ENCODE measurements at places on chromosomes 2 and 18.

DNA sequence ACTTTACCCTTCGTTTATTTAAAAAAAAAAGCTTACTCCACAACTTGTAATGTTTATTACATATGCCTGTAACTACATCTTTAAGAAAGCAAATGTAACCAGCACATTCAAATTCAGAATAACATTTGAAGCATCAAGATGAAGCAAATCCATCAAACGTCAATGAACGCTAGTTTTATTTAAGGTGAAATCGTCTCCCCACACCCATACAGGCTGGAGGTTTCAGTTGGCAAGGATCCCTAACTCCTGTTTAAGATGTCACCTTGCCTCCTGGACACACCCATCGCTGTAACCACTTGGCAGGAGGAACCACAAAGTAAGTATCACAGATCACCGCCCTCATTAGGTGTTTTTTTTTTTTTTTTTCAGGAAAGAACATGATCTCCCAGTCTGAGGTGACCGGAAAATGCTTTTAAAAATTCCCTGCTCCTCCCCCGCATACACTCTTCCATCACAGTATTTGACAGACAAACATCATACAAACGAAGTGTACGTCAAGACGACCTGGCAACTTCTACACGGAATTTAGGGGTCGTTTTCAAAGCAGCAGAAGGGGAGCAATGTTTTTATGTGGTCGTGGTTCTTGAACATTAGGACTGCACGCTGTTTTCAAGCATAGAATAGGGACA, 19.7 kb upstream of the STPG4 start:
- DNase-seq: no peak

- no peak for DNase-seq
Measured at GRCh38 chr2:40164736-40165508, 287.0 kb downstream of the SLC8A1 start.

- DNase-seq: no peak
Measured at GRCh38 chr2:85823951-85824350, 64.8 kb downstream of the ST3GAL5 start.

DNA sequence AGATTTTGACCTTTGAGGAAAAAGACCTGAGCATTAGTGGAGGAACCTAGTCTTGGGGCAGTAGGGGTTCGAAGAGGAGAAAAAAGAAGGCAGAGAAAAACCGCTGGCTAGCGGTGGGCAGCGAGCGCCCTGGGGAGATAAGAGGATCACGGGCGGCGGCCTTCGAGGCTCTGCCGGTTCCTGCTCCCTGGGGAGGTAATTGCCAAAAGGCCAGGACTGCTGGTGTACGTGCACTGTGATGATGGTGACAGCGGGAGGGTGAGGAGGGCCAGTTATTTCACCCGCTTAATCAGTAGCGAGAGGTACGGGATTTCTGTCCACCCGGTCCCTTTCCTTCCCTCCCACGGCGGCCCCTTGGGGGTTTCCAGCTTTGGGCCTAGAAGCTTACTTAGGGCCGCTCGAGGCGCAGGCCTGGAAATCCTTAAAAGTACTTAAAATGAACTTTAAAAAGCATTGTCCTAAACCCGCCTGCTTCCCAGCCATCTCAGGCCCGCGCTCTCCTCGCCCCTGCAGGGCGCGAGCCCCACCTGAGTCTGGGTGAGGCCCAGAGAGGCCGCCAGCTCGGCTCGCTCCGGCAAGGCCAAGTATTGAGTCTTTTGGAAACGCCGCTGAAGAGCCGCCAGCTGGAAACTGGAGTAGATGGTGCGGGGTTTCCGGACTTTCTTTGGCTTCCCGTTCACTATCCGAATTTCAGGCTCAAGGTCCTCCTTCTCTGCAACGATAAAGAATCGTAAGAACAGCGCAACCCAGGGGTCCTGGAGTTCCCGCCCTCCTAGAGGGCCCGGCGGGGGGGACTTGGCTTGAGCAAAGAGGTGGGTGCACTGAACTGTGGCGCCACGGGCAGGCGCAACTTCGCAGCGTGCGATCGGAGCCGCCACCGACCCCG, 1.5 kb downstream of the DLX2 start:
- DNase-seq: peak; percentile 69

DNA sequence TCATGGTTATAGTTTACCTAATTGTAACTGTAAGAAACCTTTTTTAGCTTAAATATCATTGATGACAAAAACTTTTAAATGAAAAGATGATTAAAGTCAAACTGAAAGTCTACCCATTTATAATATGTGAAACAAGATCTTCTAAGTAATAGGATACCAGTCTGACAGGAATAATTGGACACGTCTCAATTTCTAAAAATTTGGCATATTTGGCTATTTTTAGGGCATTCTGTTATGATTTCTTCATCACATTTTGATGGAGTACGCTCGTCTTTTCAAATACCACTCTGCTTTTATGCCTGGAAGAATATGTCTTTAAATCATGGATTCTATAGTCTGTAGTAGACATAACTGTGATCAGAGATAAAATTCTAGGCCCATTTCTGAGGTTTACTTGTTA, 1.3 kb downstream of the R3HDM1 start:
- DNase-seq: no peak

GRCh38 chr18:11785444-11786055, 65.7 kb upstream of the CHMP1B start:
- DNase-seq: peak; percentile 60

DNA sequence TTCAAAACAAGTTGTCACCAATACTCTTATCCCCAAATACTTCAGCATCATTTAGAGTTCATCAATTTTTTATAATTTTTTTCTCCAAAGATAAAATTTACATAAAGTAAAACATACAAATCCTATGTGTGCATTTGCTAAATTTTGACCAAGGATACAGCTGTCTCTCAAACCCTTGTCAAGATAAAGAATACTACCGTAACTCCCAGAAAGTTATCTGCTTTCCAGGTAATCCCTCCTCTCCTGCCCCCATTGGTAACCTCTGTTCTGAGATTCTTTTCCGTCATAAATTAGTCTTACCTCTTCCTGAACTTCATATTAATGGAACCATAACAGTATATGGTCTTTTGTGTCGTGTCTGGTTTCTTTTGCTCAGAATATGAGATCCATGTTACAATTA, 49.2 kb downstream of the BCL2L11 start:
- DNase-seq: no peak

DNA sequence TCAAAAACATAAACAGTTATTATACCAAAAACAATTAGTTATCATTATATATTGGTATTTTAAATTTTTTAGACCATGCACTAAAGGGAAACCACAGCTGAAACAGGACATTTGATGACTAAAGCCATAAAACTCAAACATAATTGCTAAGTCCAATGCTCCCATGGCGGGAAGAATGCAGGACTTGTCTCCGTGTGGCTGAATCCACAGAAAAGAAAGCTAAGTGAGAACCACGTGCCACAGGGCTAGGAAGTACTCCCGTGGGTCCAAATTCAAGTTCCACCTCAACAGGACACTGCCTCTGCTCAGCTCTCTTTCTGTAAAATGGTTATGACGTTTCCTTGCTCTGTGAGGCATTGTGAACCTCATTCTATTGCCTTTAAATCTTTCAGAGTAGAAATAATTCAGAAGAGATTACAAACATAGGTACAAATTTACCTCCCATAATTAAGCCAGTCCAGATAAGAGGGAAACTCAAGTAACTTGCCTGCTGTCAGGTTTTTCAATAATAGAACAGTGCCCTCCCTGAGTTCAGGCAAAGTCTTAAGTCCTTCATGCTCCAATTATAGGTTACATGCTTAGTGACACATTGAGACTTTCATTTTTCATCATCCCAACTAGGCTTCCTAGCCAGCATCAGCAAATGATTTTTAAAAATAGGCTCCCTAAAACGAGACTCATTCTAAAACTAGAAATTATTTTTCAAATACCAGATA, 36.7 kb downstream of the FTCDNL1 start:
- no peak for DNase-seq

GRCh38 chr2:239400596-239401066, at the start of gene HDAC4:
TSS of gene HDAC4 (minus strand) at chr2:239401020. CDS start at chr2:239352699, 48,321 bp downstream.
- no peak for DNase-seq

DNA sequence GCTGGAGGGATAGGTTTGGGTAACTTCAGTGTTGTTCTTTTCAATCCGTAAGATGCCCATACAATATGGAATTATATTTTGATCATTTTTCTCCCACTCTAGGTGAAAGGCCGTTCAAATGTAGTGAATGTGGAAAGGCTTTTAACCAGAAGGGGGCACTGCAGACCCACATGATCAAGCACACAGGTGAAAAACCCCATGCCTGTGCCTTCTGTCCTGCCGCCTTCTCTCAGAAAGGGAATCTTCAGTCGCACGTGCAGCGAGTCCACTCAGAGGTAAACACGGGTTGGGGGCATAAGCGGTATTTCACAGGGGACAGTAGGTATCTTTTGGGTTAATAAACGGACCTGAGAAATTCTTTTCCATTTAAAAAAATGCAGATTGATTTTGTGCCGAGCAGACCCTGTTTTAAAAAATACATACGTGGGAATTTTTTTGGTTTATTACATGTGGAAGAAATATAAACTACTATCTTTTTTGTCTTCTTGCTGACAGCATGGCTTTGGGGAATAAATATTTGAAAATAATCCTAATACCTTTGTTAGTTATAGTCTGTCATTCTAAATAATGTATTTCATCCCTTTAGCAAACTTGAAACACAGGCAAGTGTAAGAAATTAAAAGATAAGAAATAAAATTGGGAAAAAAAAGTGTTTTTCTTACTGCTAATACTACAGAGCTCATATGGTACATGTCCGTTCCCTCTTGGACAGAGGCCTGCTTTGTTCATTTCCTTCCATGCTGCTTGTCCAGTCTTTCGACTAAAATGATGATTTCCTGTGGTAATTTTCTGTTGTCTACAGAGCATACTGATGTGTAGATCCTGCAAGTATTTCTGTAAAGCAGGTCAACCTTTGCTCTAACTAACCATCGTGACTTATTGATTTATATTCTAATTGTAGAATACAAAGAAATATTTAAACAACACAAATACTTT, 53.3 kb downstream of the ZNF236 start:
- peak; percentile 74 for DNase-seq

DNA sequence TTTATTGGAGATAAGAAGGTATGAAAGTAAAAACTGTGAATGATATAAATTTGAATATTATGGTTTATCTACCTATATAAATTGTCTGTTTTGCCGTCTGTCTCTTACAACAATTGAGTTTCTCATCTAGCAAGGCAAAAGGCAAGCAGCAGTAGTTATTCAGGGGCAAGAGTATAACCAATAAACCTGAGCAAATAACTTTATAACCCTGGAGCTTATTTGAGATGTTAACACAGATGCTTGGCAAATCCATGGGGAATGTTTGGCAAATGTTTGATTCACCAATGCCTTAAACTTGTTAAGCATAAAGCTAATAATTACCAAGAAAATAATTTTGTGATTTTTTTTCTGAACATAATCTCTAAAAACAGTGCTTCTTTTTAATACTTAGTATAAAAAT, 9.9 kb upstream of the EPHA4 start:
- DNase-seq: no peak

DNA sequence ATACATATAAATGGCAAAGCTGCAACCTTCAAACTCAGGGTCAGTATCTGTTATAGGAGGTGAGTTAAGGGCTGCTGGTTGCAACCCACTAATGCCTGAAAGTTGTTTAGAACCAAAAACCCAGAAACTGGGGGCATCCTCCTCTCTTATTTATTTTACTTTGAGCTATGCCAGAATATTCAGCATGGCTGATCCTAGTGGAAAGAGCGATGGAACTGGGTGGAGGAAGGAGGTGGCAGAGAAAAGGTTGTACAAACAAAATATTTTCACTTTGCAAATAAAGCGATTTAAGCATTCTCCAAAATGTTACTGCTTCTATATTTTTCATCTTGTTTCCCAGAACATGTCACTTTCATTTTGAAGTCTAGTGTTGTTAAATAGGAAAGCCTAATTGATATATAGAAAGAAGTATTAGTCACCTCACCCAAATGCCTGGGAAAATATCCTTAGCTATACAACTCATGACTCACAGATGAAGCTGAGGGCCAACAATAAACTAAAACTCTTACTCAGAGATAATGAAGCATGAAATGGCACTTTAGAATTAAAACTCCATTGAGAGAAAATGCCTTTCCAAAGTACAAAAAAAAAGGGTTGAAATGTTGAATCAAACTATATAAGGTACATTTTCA, 251.4 kb upstream of the UBE2E3 start:
- DNase-seq: no peak

DNA sequence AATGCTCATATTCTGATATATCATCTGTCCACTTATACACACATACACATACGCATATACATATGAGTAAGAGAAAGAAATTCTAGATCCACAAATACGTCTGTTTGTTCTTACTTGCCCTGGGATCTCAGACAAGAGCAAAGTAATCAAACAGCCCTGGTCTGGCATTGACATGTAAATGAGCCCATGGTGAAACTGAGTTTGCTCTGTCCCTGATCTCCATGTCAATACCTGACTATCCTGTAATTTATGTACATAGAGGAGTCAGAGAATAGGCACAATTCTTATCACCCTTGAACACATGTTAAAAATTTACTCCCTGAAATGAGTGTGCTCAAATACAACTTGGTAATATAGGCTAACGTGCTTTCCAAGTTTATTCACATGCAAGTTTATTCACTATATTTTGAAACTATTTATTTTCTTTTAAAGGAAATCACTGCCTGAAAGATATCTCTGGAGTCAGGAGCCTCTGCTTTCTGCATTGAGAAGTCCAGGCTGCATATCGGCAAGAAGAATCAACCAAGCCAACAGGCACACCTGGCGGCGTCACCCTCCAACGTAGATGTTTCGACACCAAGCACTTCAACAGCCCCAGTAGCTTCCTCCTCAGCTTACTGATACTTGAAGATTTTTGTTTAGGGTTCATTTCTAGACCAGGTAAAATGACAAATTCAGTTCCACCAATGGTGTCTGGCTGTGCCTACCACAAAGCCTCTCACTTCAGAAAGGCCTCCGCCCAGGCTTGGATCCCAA, 100.6 kb downstream of the CMPK2 start:
- DNase-seq: peak; percentile 68

- DNase-seq: no peak
Measured at GRCh38 chr2:122794100-122794499, 1038.6 kb downstream of the TSN start.

GRCh38 chr18:22391407-22392345, 26.0 kb downstream of the CTAGE1 start:
- no peak for DNase-seq

DNA sequence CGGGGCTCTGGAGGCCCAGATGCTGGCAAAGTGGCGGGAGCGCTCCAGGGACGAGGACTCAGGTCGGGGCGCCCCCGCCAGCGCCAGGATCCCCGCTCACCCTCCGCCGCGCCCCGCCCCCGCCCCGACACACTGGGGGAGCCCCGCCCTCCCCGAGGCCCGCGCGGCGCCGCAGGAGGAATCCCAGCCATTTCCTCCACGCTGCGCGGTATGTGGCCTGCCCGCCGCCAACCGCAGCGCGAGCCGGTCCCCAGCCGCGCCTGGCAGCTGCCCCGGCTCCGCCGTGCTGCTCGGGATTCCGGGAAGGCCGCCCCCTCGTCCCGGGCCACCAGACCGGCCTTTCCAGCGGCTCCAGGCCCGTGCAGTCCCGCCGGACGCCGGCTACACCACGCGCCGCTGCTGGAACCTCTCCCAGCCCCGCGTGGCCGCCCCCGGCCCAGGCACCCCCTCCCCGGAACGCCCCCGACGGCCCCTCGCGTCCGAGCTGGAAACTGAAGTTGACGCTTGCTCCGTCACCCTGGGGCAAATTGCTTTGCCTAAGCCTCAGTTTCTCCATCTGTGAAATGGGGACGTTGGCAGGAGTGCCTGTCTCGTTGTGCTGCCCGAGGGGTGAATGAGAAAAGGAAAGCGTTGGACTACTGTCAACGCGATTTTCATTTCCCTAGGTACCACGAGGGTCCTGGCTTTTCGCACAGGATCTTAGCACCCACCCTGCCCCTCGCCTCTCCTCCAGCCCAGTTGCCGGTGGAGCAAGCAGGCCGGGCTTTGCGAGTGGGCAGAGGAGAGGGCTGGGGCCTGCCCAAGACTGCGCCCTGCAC, 53.6 kb downstream of the PKDCC start:
- DNase-seq: peak; percentile 84

Data from H7 (cell line).